ENCODE measurements at places on chromosomes 11 and 22.

DNA sequence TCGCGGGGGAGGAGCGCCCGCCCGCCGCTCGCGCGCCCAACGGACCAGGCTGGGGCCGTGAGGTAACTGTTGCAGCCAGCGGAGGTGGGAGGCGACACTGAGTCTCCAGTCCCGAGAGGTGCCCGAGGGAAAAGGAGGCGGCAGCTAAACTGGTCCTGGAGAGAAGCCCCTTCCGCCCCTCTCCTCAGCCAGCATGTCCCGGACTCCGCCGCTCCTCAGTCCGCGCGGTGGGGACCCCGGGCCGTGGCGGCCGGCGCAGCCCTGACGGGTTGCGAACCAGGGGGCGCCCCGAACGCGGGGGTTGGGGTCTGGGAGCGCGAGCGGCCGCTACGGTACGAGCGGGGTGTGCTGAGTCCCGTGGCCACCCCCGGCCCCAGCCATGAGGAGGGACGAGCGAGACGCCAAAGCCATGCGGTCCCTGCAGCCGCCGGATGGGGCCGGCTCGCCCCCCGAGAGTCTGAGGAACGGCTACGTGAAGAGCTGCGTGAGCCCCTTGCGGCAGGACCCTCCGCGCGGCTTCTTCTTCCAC is at the start of gene PDE3B:
TSS of gene PDE3B (plus strand) at position 108 of the 529 bp plus-strand sequence. CDS start at position 380, 272 bp downstream.
- no peak for DNase-seq

- DNase-seq, result peak; percentile 74
These were observed 289.2 kb downstream of the MN1 start for GRCh38 chr22:27512283-27512761.

DNA sequence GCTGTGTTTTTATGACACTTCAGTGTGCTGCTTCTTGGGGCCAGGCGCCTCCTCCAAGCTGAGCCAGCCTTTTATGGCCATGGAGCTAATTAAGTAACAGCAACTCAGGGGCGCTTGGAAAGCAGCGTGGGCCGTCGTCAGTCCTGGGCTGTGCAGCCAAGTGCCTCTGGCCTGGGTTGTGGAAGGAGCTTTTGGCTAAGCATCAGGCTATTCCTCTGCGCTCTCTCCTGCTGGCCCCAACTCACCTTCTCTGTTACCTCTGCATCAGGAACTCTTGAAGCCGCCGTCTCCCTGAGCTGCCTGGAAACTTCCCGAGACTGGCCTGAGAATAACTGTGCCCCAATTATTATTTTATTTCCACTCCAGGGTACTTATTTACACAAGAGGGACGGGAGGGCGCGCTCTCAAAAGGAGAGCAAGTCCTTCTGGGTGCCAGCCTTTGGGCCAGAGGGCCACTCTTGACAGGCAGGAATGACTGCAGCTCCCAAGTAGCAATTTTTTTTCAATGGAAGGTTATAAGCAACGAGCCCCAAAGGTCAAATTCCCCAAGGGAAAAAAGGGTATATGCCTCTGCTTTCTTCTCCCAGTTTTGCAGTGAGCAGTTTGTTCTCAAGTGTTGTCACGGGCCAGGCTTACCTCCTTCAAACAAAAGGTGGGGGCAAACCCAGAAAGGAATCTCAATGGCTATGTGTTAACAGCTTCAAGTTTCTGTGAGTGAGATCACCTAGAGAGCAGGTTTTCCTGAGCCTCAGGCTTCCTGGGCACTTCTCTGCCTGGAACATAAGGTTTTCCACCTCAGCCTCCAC is 38.5 kb upstream of the NAV2 start:
- DNase-seq, result no peak

- DNase-seq, result no peak
These were observed 27.7 kb upstream of the PARVB start for GRCh38 chr22:43996170-43996980.

DNA sequence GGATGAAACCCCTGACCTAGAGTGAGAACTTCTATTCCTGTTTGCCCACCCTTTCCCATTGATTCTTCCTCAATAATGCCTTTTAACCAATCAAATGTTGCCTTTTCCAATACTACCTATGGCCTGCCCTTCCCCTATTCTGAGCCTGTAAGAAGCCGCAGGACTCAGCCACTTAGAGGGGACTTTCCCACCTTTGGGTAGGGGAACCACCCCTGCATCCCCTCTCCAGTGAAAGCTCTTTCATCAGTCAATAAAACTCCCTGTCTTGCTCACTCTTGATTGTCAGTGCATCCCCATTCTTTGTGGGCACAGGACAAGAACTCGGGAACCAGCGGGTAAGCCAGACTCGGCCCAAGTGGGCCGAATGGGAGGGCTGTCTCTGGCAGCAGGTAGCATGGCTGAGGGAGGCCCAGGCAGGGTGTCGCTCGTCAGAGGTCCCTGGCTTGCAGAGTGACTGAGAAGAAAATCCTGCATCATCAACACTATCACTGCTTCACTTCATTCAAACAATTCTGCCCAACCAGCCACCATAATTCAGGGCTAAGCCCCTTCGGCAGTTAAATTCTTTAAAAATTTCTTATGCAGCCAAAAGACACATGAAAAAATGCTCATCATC is 30.4 kb downstream of the LDHAL6A start:
- DNase-seq, result no peak

DNA sequence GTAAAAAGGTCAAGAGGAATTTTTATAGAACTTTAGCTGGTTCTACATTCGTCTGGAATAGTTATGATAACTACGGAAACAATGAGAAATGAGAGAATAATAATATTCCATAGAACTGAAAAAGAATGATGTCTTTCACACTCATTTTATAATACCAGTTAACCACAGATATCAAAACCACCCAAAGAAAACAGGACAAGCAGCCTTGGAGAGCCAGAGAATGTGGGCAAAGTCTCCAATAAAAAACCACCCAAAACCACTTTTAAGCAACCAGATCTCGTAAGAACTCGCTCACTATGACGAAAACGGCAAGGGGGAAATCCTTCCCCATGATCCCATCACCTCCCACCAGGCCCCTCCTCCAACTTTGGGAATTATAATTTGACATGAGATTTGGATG is 60.8 kb downstream of the ARHGAP32 start:
- DNase-seq, result no peak

- DNase-seq, result no peak
These were observed 29.8 kb upstream of the TTLL12 start for GRCh38 chr22:43216738-43217137.

- no peak for DNase-seq
These were observed 8.6 kb downstream of the HSD17B12 start for GRCh38 chr11:43689167-43689566.

DNA sequence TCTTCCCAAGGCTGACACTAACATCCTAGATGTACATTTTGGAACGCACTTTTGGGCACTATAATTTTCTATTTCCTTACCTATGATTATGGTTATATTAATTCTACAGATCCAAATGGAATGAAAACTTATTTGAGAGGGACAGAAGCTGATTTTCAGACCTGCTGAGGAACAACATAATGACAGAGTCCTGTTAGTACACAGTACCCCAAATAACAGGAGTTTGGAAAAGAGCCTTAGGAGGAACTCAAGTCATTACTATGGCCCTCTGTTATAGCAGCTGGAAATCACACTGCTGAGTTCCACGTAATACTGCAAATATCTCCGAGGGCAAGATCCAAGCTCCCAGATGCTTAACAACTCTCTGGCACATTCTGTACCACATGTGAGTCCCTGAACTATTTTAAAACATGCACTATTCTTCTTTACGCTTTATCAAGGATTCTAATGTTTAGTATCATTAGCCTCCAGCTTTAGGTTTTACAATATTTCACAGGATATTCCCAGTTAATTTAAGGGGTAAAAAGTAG is 1027.7 kb upstream of the CCDC90B start:
- no peak for DNase-seq

GRCh38 chr11:102946237-102946636 is 9.3 kb downstream of the MMP13 start:
- DNase-seq, result peak; percentile 78

GRCh38 chr11:130383344-130384211 is 44.8 kb downstream of the ADAMTS8 start:
- no peak for DNase-seq

- no peak for DNase-seq
These were observed 57.9 kb downstream of the GRAMD4 start for GRCh38 chr22:46678003-46678657.

- DNase-seq, result no peak
These were observed 245.4 kb downstream of the GRIK4 start for GRCh38 chr11:120756931-120757330.

DNA sequence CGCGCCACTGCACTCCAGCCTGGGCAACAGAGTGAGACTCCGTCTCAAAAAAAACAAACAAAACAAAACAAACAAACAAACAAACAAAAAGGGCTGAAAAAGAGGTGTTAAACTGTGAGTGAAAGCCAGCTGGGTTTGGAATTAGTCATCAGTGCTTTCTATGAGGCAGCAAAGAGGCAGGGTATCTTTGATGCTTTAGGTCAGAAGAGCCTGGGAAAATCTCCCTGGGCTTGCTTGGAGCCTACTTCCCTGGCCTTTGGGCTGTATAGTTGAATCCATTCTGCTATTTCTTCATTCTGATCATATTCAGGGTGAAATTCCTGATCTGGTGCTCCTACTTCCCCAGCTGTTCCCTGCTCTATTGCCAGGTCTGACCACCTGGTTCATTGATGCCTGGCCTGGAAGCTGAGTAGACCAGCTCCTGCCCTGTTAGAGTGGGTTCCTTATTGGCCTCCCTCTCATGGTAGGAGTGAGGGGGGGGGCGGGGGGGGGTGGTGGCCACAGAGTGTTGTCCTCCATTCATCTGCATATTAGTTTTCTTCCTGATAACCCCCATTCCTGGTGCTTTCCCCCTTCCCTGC is 65.6 kb downstream of the INSC start:
- no peak for DNase-seq

GRCh38 chr11:123195188-123196059 is at the start of gene CLMP:
Gene CLMP, minus strand, starts transcription at chr11:123195248. Its CDS starts 308 bp downstream, at chr11:123194940.
- DNase-seq, result peak; percentile 41

DNA sequence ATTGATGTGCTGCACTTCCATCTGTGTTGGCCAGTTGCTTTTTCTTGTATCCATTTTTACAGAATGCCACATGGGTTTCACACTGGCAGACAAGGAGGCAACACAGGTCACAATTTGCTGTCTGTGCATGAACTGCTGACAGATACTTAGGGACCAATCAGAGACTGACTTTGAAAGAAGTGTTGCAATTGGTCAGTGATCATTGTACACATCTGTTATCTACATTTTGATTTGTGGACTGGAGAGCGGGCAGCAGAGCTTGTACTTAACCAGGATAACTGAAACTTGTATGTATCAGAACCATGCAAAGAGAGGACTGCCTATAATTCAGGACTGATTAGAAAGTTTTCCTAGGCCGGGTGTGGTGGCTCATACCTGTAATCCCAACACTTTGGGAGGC is 21.8 kb downstream of the PRR5 start:
- no peak for DNase-seq

- DNase-seq, result no peak
These were observed 9.1 kb downstream of the RPS6KA4 start for GRCh38 chr11:64367931-64368672.

- DNase-seq, result no peak
These were observed 278.4 kb upstream of the PDGFD start for GRCh38 chr11:104442321-104442720.

- DNase-seq, result no peak
These were observed 3.9 kb upstream of the NAP1L4 start for GRCh38 chr11:2995893-2996554.

GRCh38 chr22:45584621-45585436 is 82.1 kb downstream of the FBLN1 start:
- no peak for DNase-seq

GRCh38 chr22:17260298-17260697 is 41.1 kb upstream of the ADA2 start:
- no peak for DNase-seq

DNA sequence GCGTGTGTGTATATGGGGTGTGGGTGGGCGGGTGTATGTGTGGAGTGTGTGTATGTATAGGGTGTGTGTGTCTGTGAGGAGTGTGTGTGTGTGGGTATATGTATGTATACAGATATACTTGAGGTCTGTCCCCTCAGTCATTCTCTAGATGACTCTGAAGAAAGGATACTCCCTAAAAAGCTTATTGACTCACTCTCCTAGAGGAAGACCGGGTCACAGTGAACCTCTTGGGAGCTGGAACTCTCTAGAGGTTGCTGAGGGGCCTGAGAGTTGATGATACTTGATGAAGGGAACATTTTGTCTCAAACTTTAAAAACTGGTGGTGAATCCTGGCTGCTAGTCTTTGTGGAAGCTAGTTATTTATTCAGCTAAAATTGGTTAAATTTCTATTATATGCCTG is 15.1 kb downstream of the STX3 start:
- DNase-seq, result no peak

GRCh38 chr11:116400081-116400480 is 372.7 kb downstream of the BUD13 start:
- DNase-seq, result no peak

DNA sequence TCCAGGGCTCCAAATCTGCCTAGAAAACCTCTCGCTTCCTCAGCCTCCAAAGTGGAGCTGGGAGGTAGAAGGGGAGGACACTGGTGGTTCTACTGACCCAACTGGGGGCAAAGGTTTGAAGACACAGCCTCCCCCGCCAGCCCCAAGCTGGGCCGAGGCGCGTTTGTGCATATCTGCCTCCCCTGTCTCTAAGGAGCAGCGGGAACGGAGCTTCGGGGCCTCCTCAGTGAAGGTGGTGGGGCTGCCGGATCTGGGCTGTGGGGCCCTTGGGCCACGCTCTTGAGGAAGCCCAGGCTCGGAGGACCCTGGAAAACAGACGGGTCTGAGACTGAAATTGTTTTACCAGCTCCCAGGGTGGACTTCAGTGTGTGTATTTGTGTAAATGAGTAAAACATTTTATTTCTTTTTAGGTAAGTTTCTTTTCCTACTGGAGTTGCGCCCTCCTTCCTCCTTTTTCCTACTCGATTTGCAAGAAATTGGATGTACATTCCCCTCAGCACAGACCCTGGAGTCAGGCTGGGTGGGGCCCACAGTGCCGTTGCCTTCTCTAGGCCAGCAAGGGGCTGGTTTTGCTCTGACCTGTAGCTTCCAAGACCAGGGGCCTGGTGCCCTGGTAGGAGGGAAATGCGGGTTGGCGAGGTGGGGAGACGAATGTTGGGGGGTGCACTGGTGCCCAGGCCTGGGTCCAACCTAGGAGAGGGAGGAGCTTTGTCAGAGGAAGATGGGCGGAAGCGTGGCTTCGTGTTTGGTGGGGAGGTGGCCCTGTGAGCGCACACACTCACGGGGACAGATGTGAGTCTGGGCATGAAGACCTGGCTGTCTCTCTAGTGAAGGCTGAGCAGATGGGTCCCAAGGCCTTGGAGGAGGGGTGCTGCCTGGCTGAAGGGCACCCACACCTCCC is 50.6 kb downstream of the ST14 start:
- DNase-seq, result no peak

- peak; percentile 18 for DNase-seq
These were observed 3.3 kb upstream of the RAG1 start for GRCh38 chr11:36564376-36565030.

DNA sequence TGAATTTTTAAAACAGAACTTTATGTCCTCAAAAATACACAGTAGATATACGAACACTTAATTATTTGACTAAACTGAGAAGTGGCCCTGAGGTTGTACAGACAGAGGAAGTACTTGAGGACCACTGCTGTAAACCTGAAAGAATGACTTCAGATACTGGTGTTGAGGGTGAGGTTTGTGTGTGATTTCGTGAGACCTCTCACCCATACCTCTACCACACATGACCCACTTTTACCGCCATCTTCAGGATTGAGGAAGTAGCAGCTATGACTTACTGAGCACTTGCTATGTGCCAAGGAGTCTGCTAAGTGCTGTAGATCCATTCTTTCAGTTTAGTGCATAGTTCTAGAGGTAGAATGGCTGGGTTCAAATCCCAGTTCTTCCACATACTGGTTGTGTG is 21.9 kb downstream of the MMP13 start:
- no peak for DNase-seq

GRCh38 chr22:19567157-19568009 is 43.2 kb upstream of the CLDN5 start:
- no peak for DNase-seq

Measured in AG09319 (cell line).